Naive thymus-derived CD4-positive, alpha-beta T cell (primary cell): ENCODE measurements at places on chromosomes 7 and 10. TPM values are rescaled to one million over a fixed set of nuclear protein-coding genes. Genes with fewer than 3 reads are reported as not detected.

- H3K27ac ChIP-seq, result no peak overlapping the region
- no peaks in the 10 kb centered on the region for H3K27me3 ChIP-seq
- H3K4me1 ChIP-seq, result no peaks in the 10 kb centered on the region
- no peaks in the 10 kb centered on the region for H3K36me3 ChIP-seq
- DNase-seq, result no peak
- no peak overlapping the region for H3K4me3 ChIP-seq
Measured at GRCh38 chr10:52232561-52233350, 81.3 kb upstream of the DKK1 start.

Gene LEP
- not detected for total RNA-seq

Gene AS3MT
- total RNA-seq, result 3.7 TPM

Gene LUC7L2
- total RNA-seq, result 167 TPM

GRCh38 chr7:144768633-144769032 is 67.2 kb downstream of the TPK1 start:
- no peak overlapping the region for H3K4me3 ChIP-seq
- no peaks in the 10 kb centered on the region for H3K27me3 ChIP-seq
- H3K36me3 ChIP-seq, result no peaks in the 10 kb centered on the region
- DNase-seq, result no peak

- H3K27ac ChIP-seq, result no peak overlapping the region
- no peak for DNase-seq
- H3K27me3 ChIP-seq, result no peaks in the 10 kb centered on the region
- H3K4me3 ChIP-seq, result no peak overlapping the region
- no peaks in the 10 kb centered on the region for H3K4me1 ChIP-seq
- H3K36me3 ChIP-seq, result no peaks in the 10 kb centered on the region
Measured at GRCh38 chr10:73577788-73578187, 13.4 kb downstream of the USP54 start.

Gene WAPL
- 59.2 TPM for total RNA-seq

DNA sequence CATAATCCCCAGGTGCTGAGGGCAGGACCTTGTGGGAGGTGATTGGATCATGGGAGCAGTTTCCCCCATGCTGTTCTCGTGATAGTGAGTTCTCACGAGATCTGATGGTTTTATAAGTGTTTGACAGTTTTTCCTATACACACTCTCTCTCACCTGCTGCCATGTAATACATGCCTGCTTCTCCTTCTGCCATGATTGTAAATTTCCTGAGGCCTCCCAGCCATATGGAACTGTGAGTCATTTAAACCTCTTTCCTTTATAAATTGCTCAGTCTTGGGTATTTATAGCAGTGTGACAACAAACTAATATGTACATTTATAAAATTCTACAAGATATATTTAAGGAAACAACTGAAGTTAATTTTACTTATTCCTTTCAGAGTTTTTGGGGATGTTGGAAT is 170.8 kb upstream of the BET1 start:
- H3K36me3 ChIP-seq, result no peaks in the 10 kb centered on the region
- DNase-seq, result no peak
- H3K4me3 ChIP-seq, result no peak overlapping the region

GRCh38 chr10:5550621-5551530 is 26.1 kb downstream of the CALML3 start:
- no peaks in the 10 kb centered on the region for H3K36me3 ChIP-seq
- H3K4me3 ChIP-seq, result no peak overlapping the region
- no peaks in the 10 kb centered on the region for H3K27me3 ChIP-seq
- peaks cover 49% of the 10 kb centered on the region for H3K4me1 ChIP-seq

- H3K36me3 ChIP-seq, result no peaks in the 10 kb centered on the region
- no peak overlapping the region for H3K27ac ChIP-seq
- no peaks in the 10 kb centered on the region for H3K27me3 ChIP-seq
- no peak overlapping the region for H3K4me3 ChIP-seq
- no peaks in the 10 kb centered on the region for H3K4me1 ChIP-seq
- DNase-seq, result no peak
Measured at GRCh38 chr10:60048091-60048501, 141.7 kb upstream of the CCDC6 start.

- no peaks in the 10 kb centered on the region for H3K27me3 ChIP-seq
- H3K4me1 ChIP-seq, result no peaks in the 10 kb centered on the region
- no peaks in the 10 kb centered on the region for H3K36me3 ChIP-seq
- H3K4me3 ChIP-seq, result no peak overlapping the region
Measured at GRCh38 chr7:41199136-41199535, 503.8 kb downstream of the INHBA start.

DNA sequence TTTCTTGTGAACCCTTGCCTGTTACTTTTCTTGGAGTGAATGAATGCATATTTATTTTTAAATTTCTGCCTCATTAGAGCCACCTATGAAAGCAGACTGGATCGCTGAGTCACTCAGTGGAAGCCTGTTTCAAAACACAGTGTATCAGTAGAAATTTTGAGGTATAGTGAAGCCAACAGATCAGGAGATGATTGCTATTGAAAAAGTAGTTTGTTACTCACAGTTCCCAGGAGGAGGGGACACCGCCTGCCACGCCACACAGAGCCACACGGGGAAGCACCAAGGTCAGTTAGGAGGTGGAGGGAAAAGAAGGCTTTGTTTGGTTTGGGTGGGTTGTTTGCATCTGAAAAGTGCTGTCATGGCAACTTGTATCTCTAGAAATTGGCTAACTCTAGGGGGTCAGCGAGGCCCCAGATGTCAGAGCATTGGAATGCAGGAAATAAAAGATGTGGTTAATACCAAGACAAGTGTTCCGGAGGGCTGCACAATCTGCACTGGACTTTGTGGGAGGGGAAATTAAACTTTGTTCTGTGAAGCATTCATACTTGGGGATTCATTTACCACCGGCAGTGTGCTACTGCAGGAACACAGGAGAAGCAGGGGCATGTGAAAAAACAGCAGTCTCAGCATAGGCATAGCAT is 106.4 kb upstream of the SDK1 start:
- H3K4me1 ChIP-seq, result no peaks in the 10 kb centered on the region
- no peak overlapping the region for H3K4me3 ChIP-seq
- H3K27me3 ChIP-seq, result no peaks in the 10 kb centered on the region
- H3K27ac ChIP-seq, result no peak overlapping the region
- DNase-seq, result no peak

DNA sequence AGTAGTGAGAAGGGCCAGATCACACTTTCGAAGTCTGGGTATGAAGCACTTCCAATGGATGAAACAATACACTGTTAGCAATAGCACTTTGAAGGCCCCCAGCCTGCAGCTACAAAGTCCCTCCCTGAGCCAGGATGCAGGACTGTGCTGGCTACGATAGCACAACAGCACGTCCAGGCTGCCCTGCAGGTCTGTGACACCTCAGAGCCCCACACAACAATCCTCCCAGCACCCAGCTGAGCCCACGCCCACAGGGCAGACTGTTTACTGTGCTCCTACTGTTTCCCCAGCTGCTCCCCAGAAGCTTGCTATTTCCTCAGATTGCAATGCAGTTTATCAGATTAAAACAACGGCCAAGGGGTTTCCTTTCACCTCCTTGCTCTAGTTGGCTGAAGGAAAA is 71.4 kb downstream of the HTR5A start:
- H3K4me1 ChIP-seq, result no peaks in the 10 kb centered on the region
- no peak for DNase-seq
- no peaks in the 10 kb centered on the region for H3K27me3 ChIP-seq
- H3K4me3 ChIP-seq, result no peak overlapping the region

Gene MACC1
- 0.08 TPM for total RNA-seq
